ENCODE measurements at places on chromosomes 6 and 20.

GRCh38 chr6:170487707-170488329 lies 65.3 kb downstream of the PSMB1 start:
- DNase-seq, result no peak

- no peak for DNase-seq
These were observed 80.0 kb upstream of the FRMD1 start for GRCh38 chr6:168158980-168159349.

- DNase-seq, result no peak
These were observed 407.9 kb upstream of the MAN1A1 start for GRCh38 chr6:119757467-119757866.

DNA sequence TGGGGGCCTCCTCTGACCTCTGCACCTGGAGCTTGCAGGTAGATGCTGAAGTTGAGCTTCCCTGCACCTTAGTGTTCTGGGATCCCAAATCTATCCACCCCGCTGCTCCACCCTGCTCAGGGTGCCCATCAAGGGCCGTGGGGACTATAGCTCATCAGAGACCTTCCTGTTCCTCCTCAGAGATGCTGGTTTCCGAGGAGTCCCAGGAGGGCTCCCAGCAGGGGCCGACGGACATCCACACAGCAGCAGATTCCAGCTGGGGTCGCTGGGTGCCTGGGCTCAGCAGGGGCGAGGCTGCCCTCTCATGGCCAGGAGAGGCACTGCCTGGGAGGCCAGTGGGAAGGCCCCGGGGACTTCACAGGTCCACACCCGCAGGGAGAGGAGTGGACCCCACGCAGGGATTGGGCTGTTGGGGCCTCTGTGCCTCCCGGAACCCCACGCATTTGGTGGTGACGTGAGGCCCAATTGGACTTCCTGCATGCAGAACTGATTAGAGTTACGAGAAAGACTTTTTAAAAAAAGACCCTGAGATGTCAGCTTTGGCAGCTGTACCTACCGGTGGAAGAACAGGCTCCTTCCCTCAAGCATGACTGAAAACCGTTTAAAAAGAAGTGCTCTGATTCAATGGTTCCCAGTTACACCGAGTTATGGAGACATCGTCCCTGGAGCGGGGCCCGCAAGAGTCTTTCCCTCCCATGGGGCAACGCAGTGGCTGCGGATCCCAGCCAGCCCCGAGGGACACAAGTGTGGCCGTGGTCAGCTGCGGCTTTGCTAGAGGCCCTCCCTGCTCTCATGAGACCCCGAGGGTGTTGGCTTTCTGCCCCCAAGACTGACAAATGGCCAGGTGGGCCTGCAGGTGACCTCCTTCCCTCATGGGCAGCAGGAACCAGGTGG lies 25.3 kb upstream of the SLCO4A1 start:
- DNase-seq, result peak; percentile 78

DNA sequence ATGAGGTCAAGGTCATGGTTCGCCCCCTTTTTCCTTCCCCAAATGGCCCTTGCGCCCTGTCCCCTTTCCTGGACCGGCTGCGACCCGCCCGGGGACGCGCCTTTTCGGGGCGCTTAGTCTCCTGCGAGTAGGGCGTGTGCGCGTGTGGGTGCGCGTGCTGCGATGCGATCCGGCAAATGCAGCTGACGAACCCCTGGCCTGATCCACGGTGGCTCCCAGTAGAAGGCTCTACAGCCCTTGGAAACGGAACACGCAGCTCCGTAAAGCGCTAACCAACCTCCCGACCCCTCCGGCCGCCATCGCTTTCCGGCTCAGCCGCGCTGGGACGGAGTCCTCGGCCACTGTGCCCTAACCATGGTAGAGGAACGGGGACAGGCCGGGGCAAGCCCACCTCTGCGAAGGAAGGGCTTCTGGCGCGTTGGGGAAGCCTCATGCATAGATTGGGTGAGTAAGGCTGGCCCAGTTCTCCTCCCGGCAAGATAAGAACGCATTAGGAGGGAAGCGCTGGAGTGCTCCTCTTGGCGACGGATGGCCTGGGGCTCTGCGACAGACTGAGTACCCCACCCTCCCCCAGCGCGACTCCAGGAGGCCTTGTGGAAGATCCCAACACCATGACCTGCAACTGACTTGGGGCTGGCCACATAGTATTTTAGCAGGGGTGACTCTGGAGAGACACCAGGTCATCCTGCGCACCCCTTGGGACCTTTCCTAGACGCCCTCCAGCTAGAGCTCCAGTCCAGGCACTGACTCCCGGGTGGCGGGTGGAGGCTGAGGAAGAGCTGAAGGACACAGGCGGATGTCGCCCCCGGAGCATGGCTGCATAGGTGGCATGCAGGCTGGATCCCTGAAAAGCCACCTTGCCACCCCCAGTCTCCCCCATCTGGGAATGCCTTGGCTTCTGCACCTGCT lies 1.1 kb upstream of the SLC4A11 start:
- no peak for DNase-seq

DNA sequence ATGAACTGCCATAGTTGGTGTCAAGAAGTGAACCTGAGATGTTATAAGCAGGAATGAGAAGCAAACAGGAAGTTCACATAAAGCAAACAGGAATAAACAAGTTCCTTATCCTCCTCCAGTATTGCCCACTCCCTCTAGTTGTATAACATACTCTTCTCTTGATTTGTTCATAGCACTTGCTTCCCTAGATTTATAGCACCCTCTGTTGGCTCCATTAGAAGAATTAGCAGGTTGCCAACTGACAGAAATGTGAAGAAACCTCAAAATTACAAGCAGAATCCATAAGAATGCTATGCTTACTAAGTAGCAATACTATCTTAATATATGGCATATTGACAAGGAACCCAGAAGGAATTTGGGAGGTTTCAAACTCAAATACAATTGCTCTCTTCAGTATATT lies 195.4 kb downstream of the TBX18 start:
- no peak for DNase-seq

DNA sequence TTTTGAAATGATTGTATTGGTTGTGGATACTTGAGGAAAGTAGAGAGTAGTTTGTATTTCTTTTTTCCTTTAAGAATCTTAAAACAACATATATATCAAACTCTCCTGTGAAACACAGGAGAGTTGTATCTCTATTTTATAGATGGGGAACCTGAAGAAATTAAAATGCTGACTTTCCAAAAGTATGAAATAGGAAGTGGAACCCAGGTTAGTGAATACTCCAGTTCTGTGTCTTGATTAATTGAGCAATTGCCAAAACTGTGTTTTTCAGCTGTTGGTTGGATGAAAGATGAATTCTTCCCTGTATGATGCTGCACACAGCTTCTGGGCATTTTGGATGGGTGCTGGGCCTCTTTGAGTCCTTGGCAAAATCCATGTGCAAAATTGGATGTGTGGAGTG lies 86.3 kb downstream of the ARID1B start:
- no peak for DNase-seq

DNA sequence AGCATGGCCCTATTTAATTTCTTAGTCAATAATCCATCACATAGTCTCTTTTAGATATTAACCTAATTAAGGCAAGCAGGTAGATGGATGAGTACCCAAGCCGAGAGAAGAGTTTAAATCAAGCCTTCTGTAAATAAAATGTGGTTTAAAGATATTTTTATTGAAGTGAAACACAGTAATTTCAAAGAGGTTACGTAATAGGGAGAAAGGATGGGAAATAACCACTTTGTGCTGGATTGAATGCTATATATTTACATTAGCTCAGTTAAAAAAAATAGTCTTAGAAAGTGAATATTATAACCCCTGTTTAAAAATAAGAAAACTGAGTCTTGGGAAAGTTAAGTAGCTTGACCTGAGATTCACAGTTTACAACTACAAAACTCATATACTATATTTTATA lies 37.0 kb upstream of the FOXO3 start:
- no peak for DNase-seq

GRCh38 chr20:60031107-60031506 lies 72.9 kb downstream of the CDH26 start:
- no peak for DNase-seq

- DNase-seq, result no peak
These were observed 6.0 kb downstream of the DOK5 start for GRCh38 chr20:54481442-54481841.

DNA sequence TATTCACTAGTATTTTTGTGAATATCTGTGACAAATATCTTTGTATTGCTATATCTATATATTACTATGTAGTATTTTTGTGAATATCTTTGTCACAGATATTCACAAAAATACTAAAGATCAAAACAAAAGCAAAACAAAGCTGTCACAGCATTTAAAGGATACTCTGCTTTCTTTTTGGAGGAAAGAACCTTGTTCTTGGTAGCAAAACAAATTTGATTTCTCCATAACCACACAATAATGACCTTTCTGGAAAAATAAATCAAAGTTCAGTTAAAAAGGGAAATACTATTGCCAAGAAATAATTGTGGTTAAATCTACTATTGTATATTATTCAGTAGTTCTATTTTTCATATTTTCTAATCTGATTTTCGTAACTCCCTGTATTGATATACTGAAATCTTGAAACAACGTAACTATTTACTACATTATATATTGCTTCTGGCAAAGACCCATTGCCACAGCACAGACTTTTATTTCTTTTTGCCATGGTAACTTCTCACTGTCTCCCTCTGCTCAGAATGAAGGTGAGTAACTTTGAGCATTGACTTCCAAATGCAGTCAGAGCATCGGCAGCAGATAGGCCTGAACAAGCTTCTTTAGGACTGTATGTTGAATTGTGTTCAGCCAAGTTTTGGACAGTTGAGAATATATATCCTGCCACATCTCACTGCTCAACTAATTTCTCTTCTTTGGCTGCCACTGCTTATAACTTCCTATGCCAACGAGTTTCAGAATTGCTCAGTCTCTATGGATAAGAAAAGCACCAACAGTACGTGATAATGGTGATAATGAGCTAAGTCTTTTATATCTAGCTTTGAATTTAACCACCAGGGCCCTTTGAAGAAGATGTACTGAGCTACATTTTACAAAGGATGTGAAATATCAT lies 1097.2 kb upstream of the GJE1 start:
- DNase-seq, result no peak

- peak; percentile 57 for DNase-seq
These were observed 16.6 kb upstream of the HCK start for GRCh38 chr20:32035426-32035779.

GRCh38 chr6:88655586-88655985 lies 307.8 kb downstream of the RNGTT start:
- DNase-seq, result no peak

- DNase-seq, result peak; percentile 86
These were observed 14.3 kb downstream of the TTPAL start for GRCh38 chr20:44489931-44490330.

DNA sequence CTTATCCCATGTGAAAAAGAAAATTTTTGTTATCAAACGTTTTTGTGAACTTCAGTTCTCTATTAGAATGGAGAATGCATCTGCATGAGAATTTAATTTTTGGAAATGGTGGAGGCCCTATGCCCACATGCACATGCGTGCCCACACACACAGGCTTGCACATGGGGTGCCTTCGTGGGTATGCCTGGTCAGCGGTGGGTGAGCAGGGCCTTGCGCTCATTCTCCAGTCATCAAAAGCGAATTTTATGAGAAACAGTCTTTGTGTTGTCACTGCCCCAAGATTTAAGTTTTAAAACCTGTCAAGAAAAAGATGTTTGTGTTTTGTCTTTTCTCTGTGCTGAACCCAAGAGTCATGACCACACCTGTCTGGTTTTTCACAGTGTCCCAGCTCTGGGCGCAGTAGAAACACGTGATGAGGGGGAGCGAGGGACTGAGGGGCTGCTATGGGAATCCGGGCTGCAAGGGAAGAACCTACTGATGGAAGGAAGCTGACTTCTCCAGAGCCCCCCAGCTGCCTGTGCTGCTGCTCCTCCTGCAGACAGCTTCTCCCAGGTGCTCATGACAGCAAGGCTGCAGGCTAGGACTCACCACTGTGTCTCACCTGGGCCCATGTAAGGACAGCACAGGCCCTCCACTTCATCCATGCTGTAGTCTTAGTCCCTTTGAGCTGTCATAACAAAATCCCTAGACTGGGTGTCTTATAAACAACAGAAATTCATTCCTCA lies 153.6 kb downstream of the SYCP2 start:
- DNase-seq, result no peak

- DNase-seq, result no peak
These were observed 252.4 kb downstream of the FNDC1 start for GRCh38 chr6:159421586-159421985.

GRCh38 chr20:51237791-51238190 lies 214.9 kb upstream of the KCNG1 start:
- no peak for DNase-seq

DNA sequence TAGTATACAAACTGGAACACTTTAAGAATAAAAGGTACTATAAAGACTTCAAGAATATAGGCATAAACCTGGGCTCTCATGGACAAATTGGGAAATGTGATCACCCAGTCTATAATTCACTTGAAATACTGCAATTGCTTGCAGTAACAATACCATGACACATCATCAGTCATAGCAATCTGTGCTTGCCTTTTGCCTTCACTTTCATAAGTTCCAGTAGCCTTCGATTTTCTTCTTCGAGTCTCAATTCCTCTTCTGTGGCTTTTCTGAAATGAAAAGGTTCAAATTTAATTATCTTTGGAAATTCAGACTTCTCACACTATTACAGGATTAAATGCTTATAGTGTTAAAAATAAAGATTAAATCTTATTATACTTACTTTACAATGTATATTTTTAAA lies 96.3 kb upstream of the ZBTB24 start:
- peak; percentile 54 for DNase-seq

DNA sequence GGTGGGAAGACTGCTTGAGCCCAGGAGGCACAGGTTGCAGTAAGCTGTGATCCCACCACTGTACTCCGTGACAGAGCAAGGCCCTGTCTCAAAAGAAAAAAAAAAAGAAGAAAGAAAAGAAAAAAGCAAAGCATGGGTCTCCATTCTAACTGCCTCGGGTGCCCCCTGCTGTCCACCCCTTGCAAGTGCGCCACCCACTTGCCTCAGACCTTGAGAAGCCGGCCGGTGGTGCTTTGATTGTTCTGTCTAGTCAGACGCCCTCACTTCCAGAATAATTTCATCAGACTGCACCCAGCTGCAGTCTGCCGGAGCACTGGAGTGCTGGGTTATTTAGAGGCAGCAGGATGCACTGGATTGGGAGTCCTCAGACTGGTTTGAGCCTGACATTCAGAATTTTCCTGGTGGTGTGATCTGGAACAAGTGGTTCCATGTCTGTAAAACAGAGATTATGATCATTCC lies 17.6 kb upstream of the TM9SF4 start:
- DNase-seq, result peak; percentile 83

- no peak for DNase-seq
These were observed 32.8 kb upstream of the ENPP5 start for GRCh38 chr6:46203391-46204177.

DNA sequence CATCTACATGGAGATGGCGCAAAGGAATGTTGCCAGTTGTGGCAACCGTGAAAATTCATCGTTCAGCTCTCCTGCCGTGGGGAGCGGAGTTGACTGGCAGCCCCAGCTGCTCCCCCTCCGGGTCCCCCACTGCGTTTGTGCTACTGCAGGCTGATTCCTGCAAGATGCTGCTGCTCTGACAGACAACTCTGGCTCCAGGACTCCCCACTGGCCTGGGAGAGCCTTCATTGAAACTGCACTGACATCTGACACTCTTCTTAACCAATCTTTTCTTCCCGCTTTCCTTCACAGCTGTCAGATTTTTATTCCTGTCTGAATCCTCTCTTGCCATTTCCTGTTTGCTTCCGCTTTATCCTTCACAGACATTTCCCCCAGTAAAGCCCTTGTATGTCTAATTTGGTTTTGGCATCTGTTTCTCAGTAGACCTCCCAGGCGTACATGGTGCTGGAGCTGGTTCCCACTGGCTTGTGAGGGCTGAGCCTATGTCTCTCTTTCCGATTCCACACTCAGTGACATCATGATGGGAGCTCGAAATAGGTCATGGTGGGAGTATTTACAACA lies 9.5 kb upstream of the ATRN start:
- DNase-seq, result no peak

All from GM12865 (cell line).